Esophagus muscularis mucosa (tissue), 4 donors: ENCODE measurements at places on chromosomes 13 and 19. TPM values are rescaled to one million over a fixed set of nuclear protein-coding genes. Genes with fewer than 3 reads are reported as not detected.

GRCh38 chr13:51370116-51370515 lies 30.6 kb downstream of the SERPINE3 start:
- DNase-seq, result no peak

GRCh38 chr19:37991841-37992248 lies 84.8 kb downstream of the SIPA1L3 start:
- no peak for DNase-seq

GRCh38 chr19:50843205-50843604 lies 9.8 kb upstream of the KLK15 start:
- DNase-seq, result no peak

SLC25A42 gene
- 11.2 TPM for total RNA-seq

ZNF611 gene
- total RNA-seq, result 8.0 TPM

SPATA13 gene
- total RNA-seq, result 21.6 TPM

DNA sequence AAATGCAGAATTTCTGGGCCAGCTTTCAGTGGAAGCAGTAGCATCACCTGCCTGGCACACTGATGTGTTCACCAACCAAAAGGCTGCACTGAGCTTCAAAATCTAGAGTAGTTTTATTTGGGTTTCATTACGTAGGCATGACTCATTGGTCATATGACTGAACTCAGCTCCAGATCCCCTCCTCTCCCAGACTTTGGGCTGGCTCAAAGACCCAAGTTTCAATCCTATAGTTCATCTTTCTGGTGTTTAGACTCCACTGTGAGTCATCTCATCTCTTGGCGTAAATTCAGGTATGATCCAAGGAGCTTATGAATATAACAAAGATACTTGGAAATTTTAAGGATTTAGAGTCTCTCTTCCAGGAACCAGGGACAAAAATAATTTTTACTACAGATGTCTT lies 17.7 kb downstream of the ZMYM5 start:
- DNase-seq, result no peak

KLF1 gene
- not detected for total RNA-seq

CLEC4M gene
- not detected for total RNA-seq

DNA sequence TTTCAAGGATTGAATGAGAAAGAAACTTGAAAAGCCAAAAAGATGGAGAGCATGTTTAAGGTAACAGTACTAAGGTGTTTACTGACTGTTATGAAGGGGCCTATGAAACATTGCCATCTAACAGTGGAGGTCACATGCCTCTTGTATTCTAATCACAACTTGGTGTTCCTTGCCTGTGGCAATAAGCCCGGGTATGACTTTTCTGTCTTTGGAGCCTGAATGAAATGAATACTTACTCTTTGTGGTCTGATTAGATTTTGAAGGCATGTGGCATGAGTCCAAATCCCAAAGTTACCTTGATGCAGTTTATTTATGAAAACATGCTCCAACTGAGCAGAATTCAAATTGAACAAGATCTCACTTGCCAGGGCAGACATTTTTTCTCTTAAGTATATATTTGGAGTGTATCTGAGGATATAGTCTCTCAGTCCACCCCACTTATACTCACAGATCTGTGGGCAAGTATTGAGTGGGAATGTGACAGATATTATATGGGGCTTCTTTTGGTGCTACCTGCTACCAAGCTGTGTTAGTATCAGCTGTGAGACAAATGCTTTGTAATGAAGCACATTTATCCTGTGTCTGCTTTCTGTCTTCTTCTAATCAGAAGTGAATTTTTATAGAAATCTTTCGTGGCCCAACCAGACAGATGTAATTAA lies 67.5 kb downstream of the B3GLCT start:
- no peak for DNase-seq

KLHL1 gene
- not detected for total RNA-seq

HCST gene
- not detected for total RNA-seq

- DNase-seq, result no peak
Measured at GRCh38 chr13:40488869-40489391, 177.5 kb downstream of the FOXO1 start.

- DNase-seq, result no peak
Measured at GRCh38 chr13:32432856-32433255, 4.9 kb upstream of the N4BP2L1 start.

- DNase-seq, result no peak
Measured at GRCh38 chr13:73497430-73497829, 438.6 kb downstream of the KLF5 start.

MEIOSIN gene
- total RNA-seq, result not detected

LCP1 gene
- 54.7 TPM for total RNA-seq

GRCh38 chr13:71789693-71790329 lies 77.2 kb downstream of the DACH1 start:
- DNase-seq, result no peak

- no peak for DNase-seq
Measured at GRCh38 chr19:32859591-32859990, 10.0 kb downstream of the SLC7A9 start.

- no peak for DNase-seq
Measured at GRCh38 chr13:99827011-99827772, 144.4 kb downstream of the ZIC5 start.

DNA sequence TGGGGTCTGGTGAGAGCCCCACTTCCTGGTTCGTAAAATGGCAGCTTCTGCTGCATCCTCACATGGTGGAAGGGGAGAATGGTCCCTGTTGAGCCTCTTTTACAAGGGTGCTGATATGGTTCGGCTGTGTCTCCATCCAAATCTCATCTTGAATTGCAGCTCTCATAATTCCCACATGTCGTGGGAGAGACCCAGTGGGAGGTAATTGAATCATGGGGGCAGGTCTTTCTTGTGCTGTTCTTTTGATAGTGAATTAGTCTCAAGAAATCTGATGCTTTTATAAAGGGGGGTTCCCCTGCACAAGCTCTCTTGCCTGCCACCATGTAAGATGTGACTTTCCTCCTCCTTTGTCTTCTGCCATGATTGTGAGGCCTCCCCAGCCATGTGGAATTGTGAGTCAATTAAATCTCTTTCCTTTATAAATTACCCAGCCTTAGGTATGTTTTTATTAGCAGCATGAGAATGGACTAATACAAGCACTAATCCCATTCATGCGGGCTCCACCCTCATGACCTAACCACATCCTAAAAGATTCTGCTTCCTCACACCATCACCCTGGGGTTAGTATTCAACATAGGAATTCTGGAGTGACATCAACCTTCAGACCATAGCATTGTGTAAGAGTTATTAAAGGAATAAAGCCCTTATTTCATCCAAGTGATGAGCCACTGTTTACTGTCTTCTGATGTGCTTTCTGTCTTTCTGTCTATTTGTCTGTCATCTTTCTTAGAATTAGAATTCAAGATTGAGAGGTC lies 159.0 kb upstream of the IRS2 start:
- DNase-seq, result peak; percentile 53

DNA sequence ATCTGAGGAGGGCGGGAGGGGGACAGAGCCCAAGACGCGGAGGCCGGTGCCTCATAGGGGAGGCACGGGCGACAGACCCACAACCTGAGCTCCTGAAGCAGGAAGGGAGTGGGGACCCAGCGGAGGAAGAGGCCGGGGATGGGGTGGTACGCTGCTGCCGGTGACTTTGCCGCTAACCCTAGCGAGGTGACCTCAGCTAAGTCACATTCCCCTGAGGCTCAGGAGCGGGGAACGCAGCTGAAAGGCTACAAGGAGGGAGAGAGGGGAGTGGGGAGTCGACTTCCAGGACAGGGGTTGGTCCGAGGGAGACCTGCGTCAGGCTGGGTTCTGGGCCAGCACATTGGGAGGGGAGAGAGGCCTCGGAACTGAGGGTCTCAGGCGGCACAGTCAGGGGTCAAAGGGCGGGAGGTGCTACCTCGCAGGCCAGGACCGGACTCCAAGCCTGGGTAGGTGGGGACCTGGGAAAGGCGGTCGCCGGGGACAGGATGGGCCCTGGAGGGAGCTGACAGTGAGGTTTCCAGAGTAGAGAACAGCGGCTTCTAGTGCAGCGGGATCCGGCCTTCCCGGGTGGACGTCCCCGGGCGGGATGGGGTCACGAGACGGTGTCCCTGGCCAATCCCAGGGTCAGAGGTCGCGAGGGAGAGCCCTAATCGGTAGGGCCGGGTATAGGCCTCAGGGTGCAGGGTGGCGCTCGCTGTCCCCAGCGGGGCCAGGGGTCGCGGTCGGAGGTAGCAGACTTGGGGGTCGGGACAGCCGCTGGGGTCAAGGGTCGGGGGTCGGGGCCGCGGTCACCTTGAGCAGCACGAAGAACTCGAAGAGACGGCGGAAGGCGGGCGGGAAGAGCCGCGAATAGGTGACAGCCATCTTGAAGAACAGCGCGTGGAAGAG lies 699 bp downstream of the TMEM259 start:
- no peak for DNase-seq

DNA sequence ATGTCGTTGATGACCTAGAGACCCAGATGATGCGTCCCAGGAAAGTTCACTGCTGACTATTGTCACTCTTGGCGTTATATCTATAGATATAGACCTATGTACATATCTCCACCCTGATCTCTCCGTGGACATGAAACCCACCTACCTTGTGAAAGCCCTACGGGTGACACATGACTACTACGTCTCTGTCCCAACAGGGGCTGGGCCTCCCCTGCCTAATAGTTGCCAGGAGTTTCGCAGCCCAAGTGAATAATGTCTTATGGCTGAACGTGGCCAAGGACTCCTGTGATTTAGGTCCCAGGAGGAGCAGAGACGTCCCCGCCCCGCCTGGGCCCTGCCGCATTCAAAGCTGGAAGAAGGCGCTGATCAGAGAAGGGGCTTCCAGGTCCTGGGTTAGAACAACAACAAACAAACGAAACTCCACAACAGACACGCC lies 4.9 kb upstream of the POU4F1 start:
- no peak for DNase-seq

DNA sequence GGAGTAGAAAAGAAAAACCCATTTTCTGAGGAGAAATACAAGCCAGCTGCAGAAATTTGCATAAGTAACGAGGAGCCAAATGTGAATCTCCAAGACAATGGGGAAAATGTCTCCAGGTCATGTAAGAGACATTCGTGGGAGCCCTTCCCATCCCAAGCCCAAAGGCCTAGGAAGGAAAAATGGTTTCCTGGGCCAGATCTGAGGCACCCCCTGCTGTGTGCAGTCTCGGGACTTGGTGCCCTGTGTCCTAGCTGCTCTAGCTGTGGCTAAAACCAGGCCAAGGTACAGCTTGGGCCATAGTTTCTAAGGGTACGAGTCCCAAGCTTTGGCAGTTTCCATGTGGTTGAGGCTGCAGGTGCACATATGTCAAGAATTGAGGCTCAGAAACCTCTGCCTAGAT lies 444.9 kb downstream of the PCDH20 start:
- no peak for DNase-seq

ZNF626 gene
- 15.8 TPM for total RNA-seq

- DNase-seq, result no peak
Measured at GRCh38 chr13:100596516-100596915, 7.9 kb upstream of the GGACT start.

GRCh38 chr13:50122455-50122854 lies 107.2 kb downstream of the KCNRG start:
- DNase-seq, result no peak

- DNase-seq, result no peak
Measured at GRCh38 chr13:80161896-80162295, 179.0 kb downstream of the SPRY2 start.

- no peak for DNase-seq
Measured at GRCh38 chr19:871446-872265, 12.2 kb downstream of the CFD start.

DNA sequence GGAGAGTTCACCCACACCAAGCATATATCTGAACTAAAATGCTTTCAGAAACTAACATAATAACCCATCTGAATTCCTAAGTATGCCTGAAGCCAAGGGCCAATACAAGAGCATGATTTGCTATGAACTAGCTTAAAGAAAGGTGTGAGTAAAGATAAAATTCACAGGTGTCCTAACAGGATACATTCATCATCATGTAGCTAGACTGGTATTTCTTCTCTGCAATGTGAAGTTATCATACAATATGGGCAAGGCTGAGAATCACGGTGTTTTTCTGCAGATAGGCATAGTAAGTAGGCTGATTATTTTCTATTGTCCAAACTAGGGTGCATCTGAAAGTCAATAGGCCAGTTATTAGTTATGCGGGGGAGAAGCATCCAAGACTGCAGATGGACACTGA lies 63.1 kb downstream of the STK24 start:
- no peak for DNase-seq

DNA sequence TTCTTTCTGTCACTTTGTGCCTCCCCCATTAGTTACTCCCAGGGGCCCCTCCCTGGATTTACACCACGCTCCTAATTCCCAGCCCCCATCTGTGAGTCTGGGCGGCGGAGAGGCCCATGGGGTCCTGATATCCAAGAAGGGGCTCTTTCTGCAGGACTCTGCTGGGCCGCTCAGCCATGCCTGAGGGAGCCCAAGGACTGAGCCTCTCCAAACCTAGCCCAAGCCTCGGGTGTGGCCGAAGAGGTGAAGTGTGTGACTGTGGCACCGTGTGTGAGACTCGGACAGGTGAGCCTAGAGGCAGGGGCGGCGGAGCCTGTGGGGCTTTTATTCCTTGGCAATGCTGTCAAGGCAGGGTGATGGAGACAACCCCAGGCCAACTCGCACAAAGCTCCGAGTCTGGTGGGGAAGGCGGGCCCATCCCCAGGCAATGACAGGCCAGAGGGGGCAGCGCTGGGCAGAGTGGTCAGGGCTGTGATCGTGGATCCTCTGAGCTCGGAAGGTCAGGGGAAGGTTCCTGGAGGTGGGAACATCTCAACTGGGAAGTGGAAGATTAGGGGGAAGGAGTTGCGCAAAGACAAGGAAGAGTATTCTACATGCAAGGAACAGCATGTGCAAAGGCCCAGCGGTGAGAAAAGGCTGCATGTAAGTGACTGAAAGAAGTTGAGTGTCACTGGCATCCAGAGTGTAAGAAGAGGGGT lies 1.6 kb downstream of the PLEKHG2 start:
- DNase-seq, result no peak

DNA sequence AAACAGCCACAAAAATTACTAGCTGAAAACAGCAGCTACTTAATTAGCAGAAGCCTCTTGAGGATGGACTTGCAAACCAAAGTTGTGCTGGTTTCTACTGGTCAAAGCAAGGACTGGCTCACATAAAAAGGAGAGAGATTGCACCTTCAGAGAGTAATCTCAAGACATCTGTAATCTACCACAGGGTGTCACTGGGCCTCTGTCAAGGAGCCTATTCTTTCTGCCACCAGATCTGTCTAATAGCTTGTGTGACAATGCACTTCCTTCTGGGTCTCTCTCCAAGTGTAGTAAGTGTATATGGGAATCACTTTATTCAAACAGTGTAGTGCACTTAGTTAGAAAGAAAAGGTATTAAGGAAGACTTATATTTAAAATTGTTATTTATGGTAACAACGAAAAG lies 24.4 kb upstream of the ZNF561 start:
- DNase-seq, result no peak

DNA sequence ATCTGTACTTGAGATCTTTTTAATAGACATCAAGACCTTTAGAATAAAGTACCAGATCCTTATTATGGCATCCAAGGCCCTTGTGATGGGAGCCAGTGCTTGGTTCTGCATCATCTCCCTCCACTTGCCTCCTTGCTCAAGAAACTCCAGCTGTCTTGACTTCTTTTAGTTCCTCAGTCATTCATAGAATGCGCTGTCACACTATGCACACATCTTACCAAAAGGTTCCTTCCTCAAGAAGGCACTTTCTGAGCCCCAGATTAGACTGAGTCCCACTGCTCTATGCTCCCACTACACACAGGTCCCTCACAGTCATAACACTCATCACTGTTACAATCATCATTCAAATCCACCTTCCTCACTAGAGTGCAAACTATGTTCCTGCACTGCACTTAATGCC lies 57.8 kb upstream of the ITM2B start:
- DNase-seq, result no peak

- DNase-seq, result no peak
Measured at GRCh38 chr13:79791471-79792042, 310.6 kb downstream of the NDFIP2 start.

MRPL34 gene
- total RNA-seq, result 131 TPM

SPC24 gene
- 6.6 TPM for total RNA-seq
